Activated CD8-positive, alpha-beta memory T cell treated with anti-CD3 and anti-CD28 coated beads for 1 hour (primary cell): ENCODE measurements at places on chromosomes 5 and 9.

- DNase-seq = no peak
These were observed 3.7 kb downstream of the ROPN1L start for GRCh38 chr5:10445352-10445751.

DNA sequence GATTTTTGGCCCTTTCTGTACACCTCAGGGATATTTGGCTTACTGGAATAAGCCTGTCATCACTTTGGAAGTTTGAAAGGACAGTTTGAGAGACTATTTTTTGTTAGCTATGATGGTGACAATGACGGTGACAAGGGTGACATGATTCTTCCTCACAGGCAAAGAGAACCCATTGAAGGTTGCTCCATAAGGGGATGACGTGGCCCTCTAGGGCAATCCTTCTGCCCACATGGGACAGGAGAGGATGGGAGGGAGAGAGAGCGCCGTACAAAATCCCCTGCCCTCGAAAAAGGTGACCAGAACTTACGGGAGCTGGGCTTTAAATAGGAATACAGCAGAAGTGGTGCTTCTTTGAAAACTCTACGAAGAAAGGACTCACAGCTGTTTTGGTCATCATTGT, 22.6 kb downstream of the HRH2 start:
- DNase-seq = no peak

- no peak for DNase-seq
These were observed 5.5 kb upstream of the COL27A1 start for GRCh38 chr9:114149765-114150340.

DNA sequence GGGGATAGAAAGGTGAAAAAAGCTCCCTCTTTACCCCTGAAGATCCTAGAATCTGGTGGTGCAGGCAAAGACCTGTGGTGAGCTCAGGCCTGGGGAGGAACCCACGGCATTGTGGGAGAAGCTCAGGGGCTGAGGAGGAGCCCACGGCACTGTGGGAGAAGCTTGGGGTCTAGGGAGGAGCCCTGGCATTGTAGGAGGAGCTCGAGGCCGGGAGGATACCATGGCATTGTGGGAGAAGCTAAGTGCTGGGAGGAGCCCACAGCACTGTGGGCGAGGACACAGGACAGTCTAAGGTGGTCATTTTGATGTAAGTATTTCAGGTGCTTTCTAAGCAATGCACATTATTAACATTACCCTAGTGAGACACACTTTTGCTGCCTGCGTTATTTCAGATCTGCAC, 179.7 kb downstream of the HSD17B3 start:
- DNase-seq = no peak
